ENCODE measurements at places on chromosomes 12 and 14. TPM values are rescaled to one million over a fixed set of nuclear protein-coding genes. Genes with fewer than 3 reads are reported as not detected.

DNA sequence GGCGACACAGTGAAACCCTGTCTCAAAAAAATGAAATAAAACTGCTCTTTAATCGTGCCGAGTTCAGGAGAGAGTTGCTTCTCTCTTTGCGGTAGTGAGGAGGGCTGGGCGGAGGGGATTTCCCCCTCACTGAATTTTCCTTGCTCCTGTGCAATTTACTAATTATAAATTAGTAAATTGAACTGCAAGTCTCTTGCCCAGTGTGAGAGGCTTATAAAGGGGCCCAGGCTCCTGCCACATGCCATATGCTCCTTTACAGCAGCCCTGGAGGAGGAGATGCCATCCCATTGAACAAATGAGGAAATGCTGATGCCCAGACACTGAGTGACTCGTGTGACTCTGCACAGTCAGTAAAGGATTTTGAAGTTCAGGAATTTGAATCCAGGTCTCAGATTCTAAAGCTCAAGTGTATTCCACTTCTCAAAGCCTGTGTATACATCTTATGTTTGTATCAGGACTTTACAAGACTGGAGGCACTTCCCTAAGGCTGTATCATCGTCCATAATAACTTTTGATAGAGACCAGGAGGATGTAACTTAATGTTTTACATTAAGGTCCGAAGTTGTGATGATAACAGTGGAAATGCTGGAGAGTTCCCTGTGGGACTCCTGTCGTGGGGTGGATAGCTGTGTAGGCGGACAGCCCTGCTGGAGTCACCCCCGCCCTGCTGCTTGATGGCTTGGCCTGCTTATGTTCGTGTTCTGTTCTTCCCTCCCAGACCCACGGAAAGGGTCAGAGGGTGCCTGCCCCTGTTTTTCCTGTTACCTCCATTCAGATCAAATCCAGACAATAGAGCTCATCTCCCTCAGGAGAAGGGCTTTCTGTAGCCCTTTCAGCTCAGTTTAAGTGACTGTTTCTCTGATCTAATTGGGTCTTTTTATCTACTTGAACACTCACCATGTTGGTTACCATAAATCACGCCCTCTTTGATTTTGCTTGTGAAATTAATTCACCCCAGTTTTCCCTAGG, 13.9 kb downstream of the PELI2 start:
- no peaks in the 10 kb centered on the region for H3K36me3 ChIP-seq
- no peak for DNase-seq
- H3K4me1 ChIP-seq = peaks cover 7% of the 10 kb centered on the region
- no peak overlapping the region for H3K27ac ChIP-seq
- no peaks in the 10 kb centered on the region for H3K27me3 ChIP-seq

DNA sequence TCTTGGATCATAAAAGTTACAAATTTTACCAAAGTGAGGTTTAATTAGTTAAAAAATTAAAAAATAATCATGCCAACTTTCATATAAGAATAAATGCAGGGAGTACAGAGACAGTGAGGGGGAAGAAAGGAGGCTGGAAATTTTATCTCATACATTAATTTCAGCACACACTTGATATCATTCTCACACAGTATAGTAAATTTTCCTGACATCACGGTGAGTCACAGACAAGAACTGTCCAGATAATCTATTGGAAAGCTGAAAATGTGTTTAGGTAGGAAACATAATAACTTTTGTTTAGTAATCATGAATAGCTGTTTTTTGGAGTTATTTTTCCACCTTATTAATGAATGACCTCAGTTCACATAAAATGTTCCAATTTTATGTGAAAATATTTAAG, 1204.8 kb downstream of the GALC start:
- H3K27ac ChIP-seq = no peak overlapping the region
- H3K27me3 ChIP-seq = no peaks in the 10 kb centered on the region
- H3K36me3 ChIP-seq = no peaks in the 10 kb centered on the region
- H3K4me1 ChIP-seq = no peaks in the 10 kb centered on the region

GRCh38 chr12:120984351-120984898, 6.1 kb downstream of the HNF1A start:
- no peak overlapping the region for H3K27ac ChIP-seq
- no peak for DNase-seq
- H3K27me3 ChIP-seq = no peaks in the 10 kb centered on the region
- H3K4me1 ChIP-seq = no peaks in the 10 kb centered on the region
- H3K36me3 ChIP-seq = no peaks in the 10 kb centered on the region
- H3K4me3 ChIP-seq = no peak overlapping the region

DNA sequence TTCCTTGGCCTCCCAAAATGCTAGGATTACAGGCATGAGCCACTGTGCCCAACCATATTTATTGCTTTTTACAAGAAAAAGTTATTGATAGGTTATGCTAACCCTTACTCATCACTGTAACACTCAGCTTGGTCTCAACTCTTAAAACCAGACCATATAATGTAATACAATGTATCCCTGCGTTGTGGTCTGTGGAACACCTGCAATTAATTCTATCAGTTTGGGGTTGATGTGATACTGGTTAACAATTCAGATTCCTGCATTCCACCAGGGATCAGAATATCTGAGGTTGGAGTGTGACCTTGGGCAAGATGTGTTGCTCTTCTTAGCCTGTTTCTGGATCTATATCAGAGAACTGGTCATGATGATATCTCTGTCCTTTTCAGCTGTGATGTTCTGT, 419.0 kb downstream of the RAD51B start:
- no peaks in the 10 kb centered on the region for H3K36me3 ChIP-seq
- peak overlapping the region; percentile 94 for H3K27ac ChIP-seq
- no peaks in the 10 kb centered on the region for H3K27me3 ChIP-seq
- no peak for DNase-seq

GRCh38 chr14:35988972-35989690, 163.0 kb downstream of the BRMS1L start:
- no peaks in the 10 kb centered on the region for H3K4me1 ChIP-seq
- DNase-seq = no peak
- H3K27me3 ChIP-seq = no peaks in the 10 kb centered on the region

- no peak overlapping the region for H3K4me3 ChIP-seq
- no peaks in the 10 kb centered on the region for H3K4me1 ChIP-seq
- H3K27me3 ChIP-seq = no peaks in the 10 kb centered on the region
- DNase-seq = no peak
- H3K36me3 ChIP-seq = no peaks in the 10 kb centered on the region
Observed at GRCh38 chr12:23891115-23891514, 58.4 kb downstream of the SOX5 start.

DNA sequence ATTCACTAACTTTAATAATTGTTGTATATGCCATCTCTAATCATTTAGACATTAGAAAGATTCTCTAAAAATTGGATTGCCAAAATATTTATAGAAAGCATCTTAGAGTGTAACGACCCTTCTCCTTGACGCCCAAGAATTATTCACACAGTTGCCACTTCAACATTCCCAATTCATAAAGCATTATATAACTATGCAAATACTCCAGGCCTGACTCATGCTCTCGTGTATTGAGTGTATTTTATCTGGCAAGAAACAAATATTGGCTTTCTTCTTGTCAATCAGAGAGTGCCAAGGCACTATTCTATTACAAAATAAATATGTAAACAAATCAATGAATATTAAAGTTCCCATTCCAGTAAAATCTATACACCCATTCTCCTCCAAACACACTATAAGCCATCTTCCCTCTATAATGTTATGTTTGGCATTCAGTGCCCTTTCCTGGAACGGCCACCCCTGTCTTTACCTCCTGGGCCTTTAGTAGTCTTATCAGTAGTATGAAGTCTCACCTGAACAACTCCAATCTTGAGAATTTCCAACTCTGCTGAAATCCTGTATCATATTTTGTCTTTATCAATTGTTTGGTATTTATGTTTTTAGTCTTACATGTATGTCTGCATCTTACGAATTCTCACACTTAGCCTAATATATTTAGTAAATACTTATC, 182.6 kb downstream of the PIK3C2G start:
- H3K27ac ChIP-seq = no peak overlapping the region
- DNase-seq = no peak
- no peaks in the 10 kb centered on the region for H3K36me3 ChIP-seq

GRCh38 chr12:88431246-88431645, 149.0 kb downstream of the KITLG start:
- no peaks in the 10 kb centered on the region for H3K27me3 ChIP-seq
- no peak for DNase-seq
- H3K4me3 ChIP-seq = no peak overlapping the region
- H3K4me1 ChIP-seq = peaks cover 6% of the 10 kb centered on the region
- H3K27ac ChIP-seq = no peak overlapping the region

IL31 gene
- not detected for total RNA-seq

- peak overlapping the region; percentile 75 for H3K27ac ChIP-seq
- peak; percentile 71 for DNase-seq
- H3K4me3 ChIP-seq = no peak overlapping the region
- H3K27me3 ChIP-seq = no peaks in the 10 kb centered on the region
- no peaks in the 10 kb centered on the region for H3K36me3 ChIP-seq
Observed at GRCh38 chr12:48779869-48780268, 9.0 kb downstream of the ADCY6 start.

DNA sequence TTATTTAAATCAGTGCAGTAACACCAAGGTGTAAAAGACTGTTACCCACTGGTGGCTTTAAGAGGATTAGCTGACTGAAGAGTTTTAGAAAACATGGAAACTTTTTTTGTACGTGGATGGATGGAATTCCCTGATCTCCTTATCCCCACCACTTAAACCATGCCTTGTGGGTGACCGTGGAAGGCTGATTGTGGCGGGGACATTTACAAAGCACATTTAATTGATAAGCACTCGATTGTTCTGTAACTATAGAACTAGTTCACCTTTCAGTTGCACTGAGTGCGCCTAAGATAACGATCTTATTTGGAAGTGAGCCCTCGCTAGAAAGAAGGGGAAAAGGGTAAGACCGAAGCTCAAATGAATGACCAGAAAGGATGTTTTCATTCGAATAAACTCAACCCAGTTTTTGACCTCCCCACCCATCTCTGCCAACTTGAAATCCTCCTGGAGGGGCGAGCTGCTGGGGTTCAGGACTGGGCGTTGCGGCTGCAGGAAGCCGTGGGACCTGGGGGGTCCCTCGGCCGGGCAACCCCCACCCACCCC, 688 bp upstream of the RASSF3 start:
- no peak for DNase-seq
- no peaks in the 10 kb centered on the region for H3K36me3 ChIP-seq
- H3K4me1 ChIP-seq = peaks cover 3% of the 10 kb centered on the region
- peak overlapping the region; percentile 97 for H3K4me3 ChIP-seq

FAM90A1 gene
- total RNA-seq = not detected

GRCh38 chr14:22802860-22803686, 12.2 kb downstream of the SLC7A7 start:
- no peaks in the 10 kb centered on the region for H3K27me3 ChIP-seq
- no peak for DNase-seq
- H3K4me1 ChIP-seq = no peaks in the 10 kb centered on the region
- H3K36me3 ChIP-seq = no peaks in the 10 kb centered on the region
- H3K27ac ChIP-seq = no peak overlapping the region

DNA sequence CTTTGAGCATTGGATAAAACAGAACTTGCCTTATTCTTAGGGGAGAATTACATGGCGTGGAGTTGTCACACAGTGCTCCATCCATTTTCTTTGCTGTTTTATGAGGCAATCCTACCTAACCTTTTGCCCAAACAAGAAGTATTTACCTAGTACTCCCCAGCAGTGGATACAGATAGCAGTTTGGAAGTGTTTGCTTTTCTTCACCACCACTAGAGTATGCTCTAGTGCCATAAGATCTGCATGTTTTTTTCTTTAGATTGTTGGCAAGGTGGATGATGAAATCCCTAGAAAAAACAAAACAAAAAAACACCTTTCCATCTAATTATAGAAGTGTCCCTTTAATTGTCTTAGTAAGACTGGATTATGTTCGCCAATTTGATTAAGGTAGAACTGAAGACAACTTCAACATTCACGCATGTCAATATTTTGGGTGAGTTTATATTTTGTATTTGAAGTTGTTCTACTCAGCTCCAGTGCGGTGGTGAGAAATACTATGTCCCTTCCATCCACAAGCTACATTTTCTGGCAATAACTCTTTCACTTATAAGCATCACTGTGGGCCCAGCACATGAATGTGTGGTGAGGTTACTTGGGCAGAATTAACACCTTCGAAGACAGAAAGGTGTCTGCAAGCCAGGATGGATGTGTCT, 23.6 kb upstream of the TMEM260 start:
- no peak overlapping the region for H3K4me3 ChIP-seq
- no peaks in the 10 kb centered on the region for H3K4me1 ChIP-seq
- no peaks in the 10 kb centered on the region for H3K27me3 ChIP-seq
- no peaks in the 10 kb centered on the region for H3K36me3 ChIP-seq
- H3K27ac ChIP-seq = no peak overlapping the region

HNF1A gene
- not detected for total RNA-seq

- H3K4me1 ChIP-seq = no peaks in the 10 kb centered on the region
- H3K36me3 ChIP-seq = no peaks in the 10 kb centered on the region
- H3K27me3 ChIP-seq = no peaks in the 10 kb centered on the region
- H3K27ac ChIP-seq = no peak overlapping the region
Observed at GRCh38 chr12:70908978-70909377, 11.6 kb downstream of the PTPRR start.

DNAH10 gene
- total RNA-seq = 3.9 TPM

SLCO1B3 gene
- total RNA-seq = 0.21 TPM

SLC25A47 gene
- total RNA-seq = not detected

GRCh38 chr12:62934239-62934798, 631 bp downstream of the PPM1H start:
- H3K4me1 ChIP-seq = no peaks in the 10 kb centered on the region
- peak overlapping the region; percentile 37 for H3K4me3 ChIP-seq
- peak overlapping the region; percentile 50 for H3K27ac ChIP-seq
- H3K36me3 ChIP-seq = no peaks in the 10 kb centered on the region
- H3K27me3 ChIP-seq = no peaks in the 10 kb centered on the region

SAMD4A gene
- total RNA-seq = 62.1 TPM

MGP gene
- total RNA-seq = 2,566 TPM

DNA sequence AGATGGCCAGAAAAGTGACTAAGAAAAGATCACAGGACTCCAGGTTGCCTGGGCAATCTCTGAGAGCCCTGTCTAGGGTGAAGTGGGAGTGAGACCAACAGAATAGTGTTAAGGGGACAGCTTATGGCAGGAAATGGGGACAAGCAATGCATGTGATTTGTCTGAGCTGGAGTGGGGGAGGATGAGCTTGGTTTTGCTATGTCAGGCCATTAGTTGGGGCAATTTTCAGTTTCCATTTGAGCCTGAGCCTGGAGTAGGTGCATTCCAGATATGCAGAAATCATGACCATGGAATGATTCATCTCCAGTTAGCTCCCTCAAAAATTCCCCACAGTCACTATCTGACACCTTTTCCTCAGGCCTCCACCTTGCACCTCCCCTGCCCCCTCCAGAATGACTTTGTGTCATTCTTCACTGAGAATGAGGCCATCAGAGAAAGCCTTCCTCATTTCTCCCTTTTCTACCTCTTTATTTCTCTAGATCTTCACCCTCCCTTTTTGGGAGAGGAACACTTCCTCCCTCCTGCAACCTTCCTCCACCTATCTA, 150.9 kb upstream of the PLEKHG7 start:
- H3K4me1 ChIP-seq = peaks cover 6% of the 10 kb centered on the region
- H3K27ac ChIP-seq = no peak overlapping the region
- H3K36me3 ChIP-seq = no peaks in the 10 kb centered on the region
- no peaks in the 10 kb centered on the region for H3K27me3 ChIP-seq

EIF5 gene
- 77.4 TPM for total RNA-seq

IQSEC3 gene
- 0.26 TPM for total RNA-seq

GRCh38 chr12:131589221-131589897, 121.5 kb upstream of the SFSWAP start:
- DNase-seq = no peak
- H3K4me1 ChIP-seq = no peaks in the 10 kb centered on the region
- no peak overlapping the region for H3K27ac ChIP-seq

CACNA2D4 gene
- total RNA-seq = 4.0 TPM

DCN gene
- 1,699 TPM for total RNA-seq

DEGS2 gene
- total RNA-seq = 0.88 TPM

- peak overlapping the region; percentile 52 for H3K4me3 ChIP-seq
- H3K27me3 ChIP-seq = no peaks in the 10 kb centered on the region
- H3K4me1 ChIP-seq = peaks cover 4% of the 10 kb centered on the region
- peak overlapping the region; percentile 87 for H3K27ac ChIP-seq
- H3K36me3 ChIP-seq = no peaks in the 10 kb centered on the region
Observed at GRCh38 chr12:91179315-91179714, 3.3 kb downstream of the DCN start.

All from uterus (tissue), 4 donors.